Activated CD4-positive, alpha-beta memory T cell treated with anti-CD3 and anti-CD28 coated beads, Interleukin-2, amount 10 ng/mL, durations not matched to agents 7 days and 5 days (primary cell): ENCODE measurements at places on chromosomes 2 and 18.
A peak's percentile ranks its signal among the peaks of the same experiment; 100 is the strongest.

DNA sequence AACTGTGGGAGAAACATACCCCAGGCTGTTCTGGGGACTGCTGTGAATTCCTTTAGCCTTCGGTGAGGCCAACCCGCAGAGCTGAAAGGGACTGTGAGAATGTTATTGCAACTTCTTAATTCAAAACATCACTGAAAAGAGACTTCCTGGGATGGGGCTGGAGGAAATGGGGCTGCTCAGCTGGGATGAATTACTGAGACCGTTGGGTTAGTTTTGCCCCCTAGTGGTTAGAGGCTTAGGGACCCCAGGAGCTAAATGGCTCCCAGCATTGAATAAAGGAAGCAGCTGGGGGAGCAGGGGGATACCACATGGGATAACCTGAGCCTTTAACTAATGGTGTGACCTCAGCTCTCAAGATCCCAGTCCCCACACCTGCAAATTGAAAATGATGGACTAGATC lies 941.1 kb upstream of the FANCL start:
- DNase-seq: no peak

DNA sequence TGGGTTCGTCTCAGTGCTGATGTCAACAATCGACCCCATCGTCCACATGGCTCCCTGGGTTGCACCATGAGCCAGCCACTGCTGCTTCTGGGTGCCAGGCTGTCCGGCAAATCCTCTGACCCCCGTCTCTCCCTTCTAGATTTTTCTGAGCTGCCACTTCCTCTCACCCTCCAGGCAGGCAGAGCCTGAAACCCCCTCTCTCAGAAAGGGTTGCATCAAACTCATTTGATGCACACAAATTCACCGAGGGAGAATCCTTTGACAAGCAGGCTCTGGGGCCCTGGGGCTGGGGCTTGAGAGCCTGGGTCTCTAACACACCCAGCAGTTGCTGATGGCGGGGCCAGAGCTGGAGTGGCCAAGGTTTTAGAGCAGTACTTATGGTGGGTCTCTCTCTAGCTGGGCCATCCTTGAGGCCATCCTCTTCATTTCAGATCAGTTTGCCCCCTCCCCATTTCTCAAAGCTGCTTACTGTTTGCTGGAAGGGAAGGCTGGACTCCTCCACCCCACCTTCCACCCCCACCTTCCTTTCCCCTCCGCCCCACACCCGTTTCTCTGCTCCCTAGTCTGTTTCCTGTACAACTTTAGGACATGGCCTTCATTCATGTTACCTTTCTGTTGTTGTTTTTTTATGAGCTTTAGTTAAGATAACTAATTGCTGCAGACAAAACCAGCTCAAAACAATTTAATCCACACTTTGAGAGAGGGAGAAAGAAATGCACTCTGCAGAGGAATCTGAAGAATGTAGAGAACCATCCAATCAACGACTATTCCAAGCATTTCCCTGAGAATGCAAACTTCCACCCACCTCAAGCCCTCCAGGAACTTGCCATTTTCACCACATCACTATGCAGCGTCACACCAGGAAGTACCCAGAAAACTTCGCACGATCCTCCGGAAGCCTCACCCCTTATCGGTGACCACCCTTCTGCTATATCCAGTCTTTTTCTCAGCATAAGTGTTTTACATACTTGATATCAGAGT lies 69.5 kb downstream of the ARL4C start:
- peak; percentile 37 for DNase-seq

DNA sequence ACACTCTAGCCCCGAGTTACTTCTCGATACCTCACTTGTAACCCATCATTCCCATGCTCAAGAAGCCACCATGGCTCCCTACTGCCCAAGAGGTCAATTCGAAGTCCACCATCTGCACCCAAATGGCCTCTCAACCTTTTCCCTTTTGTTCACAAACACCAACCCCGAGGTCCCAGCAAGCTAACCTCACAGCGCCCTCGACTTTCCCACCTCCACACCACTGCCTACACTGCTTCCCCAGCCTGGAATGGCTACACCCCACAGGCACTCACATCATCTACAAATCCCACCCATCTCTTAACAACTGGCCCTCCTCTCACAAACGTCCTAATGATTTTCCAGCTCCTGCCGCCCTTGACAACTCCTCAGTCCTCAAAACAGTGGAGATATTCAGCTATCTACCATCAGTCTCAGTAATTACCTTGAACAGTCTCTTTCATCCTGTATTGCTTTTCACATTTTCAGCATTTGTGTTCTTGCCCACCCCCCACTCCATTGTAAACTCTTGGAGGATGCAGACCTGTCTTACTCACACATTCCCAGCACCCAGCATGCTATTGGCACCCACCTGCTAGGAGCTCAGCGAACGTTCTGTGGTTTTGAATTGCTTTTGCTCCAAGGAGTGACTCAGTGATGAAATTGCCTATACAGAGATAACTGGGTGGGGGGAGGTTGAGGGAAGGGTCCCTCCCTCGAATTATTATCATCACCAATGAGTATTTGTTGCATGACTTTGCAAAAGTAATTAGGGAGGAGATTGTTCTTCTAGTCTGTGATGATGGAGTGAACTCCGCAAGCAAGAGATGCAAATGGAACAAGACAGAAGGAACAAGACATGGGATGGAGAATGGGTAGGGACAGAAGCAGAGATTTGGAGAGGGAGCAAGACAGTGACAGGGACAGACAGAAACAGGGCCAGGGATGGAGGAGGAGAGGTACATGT lies 106.8 kb downstream of the CYP26B1 start:
- DNase-seq: no peak

GRCh38 chr2:47334356-47335136 lies 68.4 kb upstream of the MSH2 start:
- DNase-seq: no peak
